ENCODE measurements at places on chromosomes 12 and 14.

DNA sequence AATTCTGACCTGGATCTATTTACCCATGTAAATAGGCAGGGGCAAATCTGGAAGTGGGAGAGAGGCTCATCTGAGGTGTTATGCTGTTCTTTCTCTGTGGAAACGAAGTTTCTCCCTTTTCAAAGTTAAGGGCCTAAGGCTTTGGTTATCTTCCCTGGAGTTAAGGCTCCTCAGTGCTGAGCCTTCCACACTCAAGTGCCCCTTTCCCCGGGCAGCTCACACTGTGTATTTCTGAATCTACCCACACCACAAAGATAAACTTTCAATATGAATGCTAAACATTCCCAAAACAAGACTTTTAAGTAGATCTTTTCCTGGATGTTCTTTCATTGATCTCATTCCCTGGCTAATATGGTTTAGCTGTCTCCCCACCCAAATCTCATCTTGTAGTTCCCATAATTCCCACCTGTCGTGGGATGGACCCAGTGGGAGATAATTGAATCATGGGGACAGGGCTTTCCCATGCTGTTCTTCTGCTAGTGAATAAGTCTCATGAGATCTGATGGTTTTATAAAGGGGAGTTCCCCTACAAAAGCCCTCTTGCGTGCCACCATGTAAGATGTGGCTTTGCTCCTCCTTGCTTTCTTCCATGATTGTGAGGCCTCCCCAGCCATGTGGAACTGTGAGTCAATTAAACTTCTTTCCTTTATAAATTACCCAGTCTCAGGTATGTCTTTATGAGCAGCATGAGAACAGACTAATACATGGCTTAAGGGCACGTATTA lies 251.1 kb downstream of the NAV3 start:
- no peak for DNase-seq

GRCh38 chr12:40310211-40310610 lies 85.4 kb downstream of the LRRK2 start:
- DNase-seq: no peak

DNA sequence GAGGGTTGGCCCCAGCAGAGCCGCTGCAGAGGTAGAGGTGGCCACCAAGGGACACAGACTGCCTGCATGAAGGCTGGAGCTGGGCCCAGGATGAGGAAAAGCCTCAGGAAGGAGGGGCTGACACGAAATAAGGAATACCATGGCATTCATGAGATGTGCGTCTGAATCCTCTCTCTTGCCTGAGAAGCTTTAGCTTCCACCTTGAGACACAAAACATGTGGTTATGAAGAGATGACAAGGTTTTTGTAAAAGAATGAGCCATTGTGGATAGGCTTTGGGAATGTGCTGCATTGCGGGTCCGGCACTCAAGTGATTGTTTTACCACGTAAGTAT lies 82.7 kb downstream of the DAD1 start:
- DNase-seq: no peak

GRCh38 chr12:19971361-19972280 lies 396.7 kb upstream of the PDE3A start:
- no peak for DNase-seq

DNA sequence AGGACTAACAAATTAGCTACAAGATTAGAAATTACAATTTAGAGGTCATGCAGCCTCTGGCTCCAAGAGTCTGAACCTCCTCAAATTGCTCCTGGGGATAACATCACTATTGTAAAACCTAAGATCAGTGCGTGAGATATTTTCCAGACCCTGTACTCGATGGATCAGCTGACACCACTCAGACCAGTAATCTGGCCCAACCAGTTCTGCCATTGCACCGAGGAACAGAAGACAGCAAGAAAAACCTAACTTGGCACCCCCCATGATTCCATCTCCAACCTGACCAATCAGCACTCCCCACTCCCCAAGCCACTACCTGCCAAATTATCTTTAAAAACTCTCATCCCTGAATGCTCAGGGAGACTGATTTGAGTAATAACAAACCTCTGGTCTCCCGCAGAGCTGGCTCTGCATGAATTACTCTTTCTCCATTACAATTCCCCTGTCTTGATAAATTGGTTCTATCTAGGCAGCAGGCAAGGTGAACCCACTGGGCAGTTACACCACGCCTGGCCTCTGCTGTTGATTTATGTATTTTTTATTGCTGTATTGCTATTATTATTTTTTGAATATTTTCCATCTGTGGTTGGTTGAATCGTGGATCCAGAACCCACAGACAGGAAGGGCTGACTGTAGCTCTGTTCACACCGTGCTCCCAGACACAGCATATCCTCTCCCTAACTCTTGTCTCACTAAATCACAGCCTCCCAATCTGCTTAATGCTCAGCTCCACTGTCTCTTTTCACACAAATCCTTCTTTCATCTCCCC lies 9.2 kb downstream of the HEBP1 start:
- DNase-seq: no peak

DNA sequence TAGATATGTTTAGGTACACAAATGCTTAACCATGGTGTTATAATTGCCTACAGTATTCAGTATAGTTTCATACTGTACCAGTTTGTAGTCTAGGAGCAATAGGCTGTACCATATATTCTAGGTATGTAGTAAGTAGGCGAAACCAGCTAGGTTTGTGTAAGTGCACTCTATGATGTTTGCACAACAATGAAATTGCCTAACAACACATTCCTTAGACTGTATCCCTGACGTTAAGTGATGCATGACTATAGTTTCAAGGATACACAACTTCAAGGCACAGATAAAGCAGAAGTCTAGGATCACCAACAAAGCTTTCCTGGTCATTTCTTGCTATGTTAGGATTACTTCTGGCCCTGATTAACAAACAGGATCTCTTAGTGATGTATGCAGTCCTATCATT lies 135.1 kb downstream of the SLC38A1 start:
- no peak for DNase-seq

GRCh38 chr12:106769546-106769945 lies 4.9 kb upstream of the RIC8B start:
- DNase-seq: no peak

DNA sequence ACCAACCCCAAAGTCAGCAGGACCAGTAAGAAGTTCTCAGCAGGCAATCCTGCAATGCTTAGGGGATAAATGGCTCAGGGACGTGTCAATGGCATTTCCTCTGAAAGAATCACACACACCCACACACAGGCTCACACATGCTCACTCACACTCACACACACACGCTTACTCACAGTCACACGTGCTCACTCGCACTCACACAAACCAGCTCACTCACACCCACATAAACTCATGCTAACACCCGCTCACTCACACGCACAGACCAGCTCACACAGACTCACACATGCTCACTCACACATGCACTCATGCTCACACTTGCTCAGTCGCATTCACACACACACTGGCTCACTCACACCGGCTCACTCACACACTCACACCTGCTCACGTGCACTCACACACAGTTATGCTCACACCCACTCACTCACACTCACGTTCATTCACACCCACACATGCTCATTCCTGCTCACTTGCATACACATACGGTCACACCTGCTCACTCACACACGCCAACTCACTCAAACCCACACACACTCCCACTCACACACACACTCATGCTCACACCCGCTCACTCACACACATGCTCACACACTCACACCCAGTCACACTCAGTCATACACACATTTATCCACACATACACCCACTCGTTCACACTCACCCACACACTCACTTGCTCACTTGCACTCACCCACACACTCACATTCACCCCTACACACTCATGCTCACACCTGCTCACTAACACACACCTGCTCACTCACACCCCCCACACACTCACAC lies 436.8 kb downstream of the BCL11B start:
- DNase-seq: no peak

DNA sequence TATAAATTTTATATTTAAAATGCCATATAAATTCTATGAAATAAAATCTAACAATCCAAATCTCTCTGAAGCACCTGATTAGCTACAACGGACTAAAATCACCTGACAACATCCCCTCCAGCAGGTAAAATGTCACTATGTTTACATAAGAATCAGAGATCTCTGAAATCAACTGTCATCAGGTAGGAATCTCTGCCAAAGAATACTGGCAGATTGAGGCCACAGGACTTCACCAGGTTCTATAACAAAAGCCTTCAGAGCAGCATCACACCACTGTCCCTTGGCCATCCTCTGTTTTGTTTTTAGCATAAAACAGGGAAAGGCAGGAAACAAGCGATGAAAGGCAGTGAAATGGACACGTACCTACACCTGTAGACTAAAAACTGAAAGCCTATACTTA lies 22.1 kb downstream of the FGD6 start:
- no peak for DNase-seq

DNA sequence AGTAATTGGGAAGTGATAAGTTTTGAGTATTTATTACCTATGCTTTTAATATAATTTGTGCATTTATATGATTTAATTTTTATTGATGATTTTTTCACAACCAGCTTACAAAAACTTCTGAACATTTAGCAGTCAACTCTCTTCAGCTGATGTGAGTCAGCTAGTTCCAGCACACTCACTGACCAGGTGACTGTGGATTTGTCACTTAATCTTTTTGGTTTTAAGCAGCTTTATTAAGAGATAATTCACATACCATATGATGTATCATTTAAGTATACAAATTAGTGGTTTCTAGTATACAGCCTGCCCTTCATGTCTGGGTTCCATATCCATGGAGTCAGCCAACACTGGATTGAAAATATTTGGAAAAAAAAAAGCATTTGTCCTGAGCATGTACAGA lies 103.5 kb downstream of the SYNE2 start:
- DNase-seq: no peak

GRCh38 chr12:52856787-52857186 lies 8.0 kb upstream of the KRT78 start:
- DNase-seq: no peak

DNA sequence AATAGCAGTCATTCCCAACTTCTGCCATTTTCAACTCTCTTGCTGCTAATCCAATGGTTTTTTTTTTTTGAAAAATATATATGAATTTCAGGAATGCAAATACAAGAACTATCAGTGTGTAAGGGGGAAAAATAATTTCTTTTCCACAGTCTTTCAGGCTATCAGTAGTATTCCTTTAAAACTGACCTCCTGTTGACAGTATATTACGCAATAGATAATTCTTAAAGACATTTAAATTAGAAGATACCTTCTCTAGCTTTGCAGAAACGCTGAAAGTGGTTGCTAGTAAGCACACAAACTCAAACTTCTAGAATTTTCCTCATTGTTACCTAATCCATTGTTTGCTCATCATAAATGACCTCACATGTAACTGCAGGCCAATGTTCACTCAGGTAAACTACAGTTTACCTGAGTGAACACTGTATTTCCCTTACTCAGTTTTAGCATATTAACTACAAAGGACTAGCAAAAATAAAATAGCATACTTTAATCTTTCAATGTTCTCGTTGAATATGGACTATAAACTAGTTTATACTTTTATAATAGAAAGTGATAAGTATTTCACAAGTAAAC lies at the start of gene C12orf50:
TSS of gene C12orf50 (minus strand) at position 309 of the 573 bp plus-strand sequence. CDS start 2,439 bp downstream, outside the sequence.
- DNase-seq: no peak

GRCh38 chr12:11508699-11509098 lies 113.3 kb upstream of the PRB2 start:
- no peak for DNase-seq

GRCh38 chr14:93368996-93369712 lies 22.2 kb downstream of the COX8C start:
- no peak for DNase-seq

- DNase-seq: no peak
Observed at GRCh38 chr12:10705655-10706054, 17.5 kb downstream of the YBX3 start.

All from T-helper 1 cell (primary cell).